ENCODE measurements at places on chromosomes 6 and 20.

GRCh38 chr20:22052025-22052650 lies 346.7 kb downstream of the PAX1 start:
- no peak for DNase-seq

DNA sequence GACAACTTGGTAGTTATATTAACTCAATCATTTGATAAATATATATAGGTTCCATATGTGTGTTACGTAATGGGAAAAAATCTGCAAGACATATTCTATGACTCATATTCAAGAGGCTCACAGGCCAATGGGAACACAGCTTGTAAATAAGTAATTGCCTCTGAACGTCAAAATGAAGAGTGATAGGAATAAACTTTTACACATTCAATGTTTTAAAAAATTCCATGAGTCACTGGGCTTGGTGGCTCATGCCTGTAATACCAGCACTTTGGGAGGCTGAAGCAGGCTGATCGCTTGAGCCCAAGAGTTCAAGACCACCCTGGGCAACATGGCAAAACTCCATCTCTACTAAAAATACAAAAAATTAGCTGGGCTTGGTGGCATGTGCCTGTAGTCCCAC lies 209.4 kb upstream of the MCHR2 start:
- no peak for DNase-seq

DNA sequence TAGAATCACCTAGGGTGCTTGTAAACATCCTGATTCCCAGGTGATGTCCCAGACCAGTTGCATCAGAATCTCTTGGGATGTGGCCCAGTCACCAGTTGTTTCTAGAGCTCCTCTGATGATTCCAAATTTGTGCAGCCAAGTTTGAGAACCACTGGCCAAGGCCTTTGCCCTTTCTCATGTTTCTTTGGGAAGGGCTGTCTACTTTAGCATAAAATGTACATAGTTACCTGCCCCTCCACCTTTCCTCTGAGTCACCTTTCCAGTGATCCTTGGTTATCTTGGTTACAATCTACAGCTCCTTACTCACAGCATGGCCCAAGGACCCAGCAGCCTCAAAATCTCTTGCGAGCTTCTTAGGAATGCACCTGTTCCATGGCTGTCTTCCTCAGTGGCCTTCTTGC lies 266.4 kb upstream of the PRND start:
- no peak for DNase-seq

DNA sequence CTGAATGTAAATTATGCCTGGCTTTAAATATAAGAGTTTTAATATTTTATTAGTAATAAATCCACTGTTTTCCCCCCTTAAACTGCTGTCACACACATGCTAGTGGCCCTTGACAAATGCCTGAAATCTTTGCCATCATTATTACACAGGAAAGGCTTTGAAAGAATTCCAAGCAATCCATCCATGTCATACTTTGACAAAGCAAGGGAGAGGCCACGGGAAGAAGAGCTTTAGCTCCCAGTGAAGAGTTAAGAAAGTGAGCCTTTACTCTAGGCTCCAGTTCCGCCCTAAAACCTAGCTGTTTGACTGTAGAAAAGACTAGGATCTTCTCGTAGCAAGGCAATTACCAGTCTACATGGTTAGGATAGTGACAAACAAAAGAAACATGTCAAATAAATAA lies 147.9 kb downstream of the GMDS start:
- DNase-seq = no peak

- DNase-seq = no peak
Measured at GRCh38 chr20:51350941-51351631, 191.4 kb downstream of the NFATC2 start.

- DNase-seq = no peak
Measured at GRCh38 chr6:17863901-17864754, 123.3 kb downstream of the KIF13A start.
